K562 (cell line): ENCODE measurements at places on chromosomes 12 and 14. TPM values are rescaled to one million over a fixed set of nuclear protein-coding genes. Genes with fewer than 3 reads are reported as not detected.

DNA sequence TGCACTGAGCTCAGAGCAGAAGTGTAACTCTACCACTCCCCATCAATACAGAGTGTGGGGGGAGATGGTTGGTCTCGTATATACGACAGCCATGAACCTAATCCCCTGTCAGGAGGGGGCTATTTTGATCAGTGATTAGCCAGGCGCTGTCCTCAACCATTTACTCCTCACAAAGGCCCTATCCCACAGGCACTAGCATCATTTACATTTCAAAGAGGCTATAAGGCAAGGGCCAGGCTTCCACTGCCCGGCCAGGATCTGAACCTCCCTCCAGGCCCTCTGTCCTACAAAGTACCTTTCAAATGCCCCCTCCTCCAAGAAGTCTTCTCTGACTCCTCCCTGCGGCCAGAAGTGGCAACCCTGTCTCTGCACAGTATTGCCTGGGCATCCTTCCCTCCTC is 74.7 kb downstream of the ITPK1 start:
- DNase-seq = no peak

Gene NUP37
- polyA plus RNA-seq = 124 and 138 TPM in 2 replicates

DNA sequence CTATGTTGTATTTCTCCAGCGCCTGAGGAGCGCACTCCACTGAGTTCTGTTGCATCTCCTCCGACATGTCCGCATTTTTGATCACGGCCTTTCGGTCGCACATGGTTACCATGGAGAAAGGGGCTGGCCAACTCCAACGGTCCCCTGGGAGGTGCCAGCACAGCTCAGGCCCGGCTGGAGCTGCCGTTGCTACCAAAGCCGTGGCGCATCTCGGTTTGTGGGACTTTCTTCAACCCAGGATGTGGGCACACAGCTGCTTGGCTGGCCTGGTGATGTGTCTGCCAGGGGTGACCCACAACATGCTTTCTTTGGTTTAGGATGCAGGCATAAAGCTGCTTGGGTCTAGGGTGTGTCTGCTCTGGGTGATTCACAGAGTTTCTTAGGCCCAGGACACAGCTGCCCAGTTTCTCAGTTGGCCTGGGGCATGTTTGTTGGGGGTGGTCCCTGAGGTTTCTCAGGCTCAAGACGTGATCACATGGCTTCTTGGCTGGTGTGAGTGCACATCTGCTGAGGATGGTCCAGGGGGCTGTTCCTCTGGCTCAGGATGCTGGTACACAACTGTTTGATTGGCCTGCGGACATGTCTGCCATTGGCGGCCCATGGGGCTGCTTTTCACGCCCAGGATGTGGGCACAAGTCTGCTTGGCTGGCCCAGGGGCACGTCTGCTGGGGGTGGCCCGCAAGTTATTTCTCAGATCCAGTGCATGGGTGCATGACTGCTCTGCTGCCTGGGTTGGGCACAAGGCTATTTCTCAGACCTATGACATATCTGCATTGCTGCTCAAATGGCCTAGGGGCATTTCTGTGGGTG is 25.9 kb upstream of the GTF2A1 start:
- no peak for DNase-seq

Gene GPR68
- polyA plus RNA-seq = 5.0 and 5.8 TPM in 2 replicates
